EH (cell line): ENCODE measurements at places on chromosomes 12 and 14.

DNA sequence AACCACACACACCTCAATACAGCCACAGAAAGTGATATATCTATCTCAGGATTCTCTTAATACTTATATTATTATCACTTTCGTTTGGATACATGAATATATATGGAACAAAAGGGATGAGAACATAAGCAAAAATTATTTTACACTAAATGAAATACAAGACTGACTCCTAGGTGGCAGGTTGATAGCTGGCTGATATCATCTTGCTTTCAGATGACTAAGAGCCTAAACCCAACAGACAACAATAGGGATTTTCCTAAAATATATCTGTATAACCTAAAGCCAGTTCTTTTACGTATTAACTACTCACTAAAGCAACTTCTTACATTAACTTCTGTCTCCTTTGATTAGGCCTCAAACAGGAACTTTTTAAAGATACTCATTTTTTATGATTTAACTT, 65.1 kb downstream of the BAZ1A start:
- no peak for DNase-seq

- no peak for DNase-seq
These were observed 72.2 kb downstream of the EID3 start for GRCh38 chr12:104375775-104376174.

DNA sequence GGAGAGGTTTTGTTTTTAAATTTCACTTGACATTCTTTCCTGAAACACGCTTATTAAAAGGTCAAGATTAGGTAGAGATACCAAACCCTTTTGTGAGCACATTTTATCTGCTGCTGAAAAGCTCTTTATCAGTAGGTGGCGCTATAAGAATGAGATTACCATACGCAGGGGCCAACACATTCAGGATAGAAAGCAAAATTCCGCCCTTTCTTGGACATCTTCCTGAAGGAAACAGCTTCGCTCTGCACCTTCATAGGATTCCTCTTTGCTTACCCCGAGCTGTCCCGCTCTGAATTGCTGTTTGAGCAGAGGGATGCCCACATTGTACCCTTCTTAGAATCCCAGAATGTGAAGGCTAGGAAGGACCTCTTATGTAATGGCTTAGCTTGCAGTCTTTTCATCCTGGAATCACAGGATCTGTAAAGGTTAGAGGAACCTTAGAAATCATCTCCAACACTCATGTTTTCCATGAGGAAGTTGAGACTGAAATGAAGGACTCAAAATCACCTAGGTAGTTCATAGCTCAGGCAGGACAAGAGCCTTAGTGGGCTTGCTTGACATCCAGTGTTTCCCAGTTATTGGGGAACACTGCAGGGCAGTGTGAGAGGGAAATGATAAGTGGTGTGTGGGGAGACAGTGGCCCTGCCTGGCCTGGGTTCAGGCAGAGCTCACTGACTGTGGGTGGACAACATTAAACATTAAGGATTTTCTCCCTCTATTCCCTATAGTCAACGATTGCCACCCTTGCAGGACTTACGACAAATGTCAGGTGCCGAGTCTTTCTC, 38.7 kb upstream of the CRY1 start:
- peak; percentile 68 for DNase-seq

DNA sequence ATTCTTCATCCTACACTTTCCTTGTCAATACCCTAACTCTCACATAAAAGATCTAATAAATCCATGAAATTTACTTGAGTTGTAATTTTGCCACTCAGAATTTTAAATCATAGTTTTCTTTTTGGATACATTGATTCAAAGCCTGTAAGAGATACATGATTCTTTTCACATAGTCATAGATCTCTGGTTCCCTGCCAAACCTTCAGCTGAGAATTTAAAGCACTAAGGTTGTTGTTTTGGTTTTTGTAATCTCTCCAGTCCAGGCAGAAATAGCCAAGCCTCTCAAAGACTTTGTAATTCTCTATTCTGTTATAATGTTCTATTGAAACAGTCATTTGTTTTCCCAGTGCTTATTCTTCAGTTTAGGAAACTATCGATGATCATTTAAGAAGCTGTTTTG, 273.9 kb downstream of the TRHDE start:
- peak; percentile 40 for DNase-seq

GRCh38 chr12:56081393-56082347, 1.7 kb downstream of the ERBB3 start:
- DNase-seq = no peak

GRCh38 chr12:108112832-108113556, 16.1 kb upstream of the WSCD2 start:
- DNase-seq = no peak

GRCh38 chr14:53183611-53184010, 30.5 kb upstream of the DDHD1 start:
- DNase-seq = peak; percentile 62

GRCh38 chr12:122834104-122834920, 945 bp upstream of the HIP1R start:
- DNase-seq = peak; percentile 55

DNA sequence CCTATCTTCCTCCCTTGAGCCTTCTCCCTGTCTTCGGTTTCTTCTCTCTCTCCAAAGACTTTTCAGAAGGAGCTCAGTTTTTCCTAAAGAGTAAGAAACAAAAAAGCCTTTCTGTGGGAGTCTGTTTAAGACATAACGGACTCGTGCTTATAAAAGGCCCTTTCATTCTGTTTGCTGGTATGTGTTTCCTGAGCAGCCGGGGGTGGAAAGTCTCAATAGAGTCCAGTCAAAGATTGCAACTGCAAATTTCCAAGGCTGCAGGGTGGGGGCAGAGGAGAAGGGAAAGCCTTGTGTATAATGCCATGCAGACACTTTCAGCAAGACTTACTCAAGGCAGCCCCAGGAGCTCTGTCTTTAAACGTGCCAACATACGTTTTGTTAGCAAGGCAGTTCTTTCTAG, 62.2 kb downstream of the GNG2 start:
- DNase-seq = no peak

DNA sequence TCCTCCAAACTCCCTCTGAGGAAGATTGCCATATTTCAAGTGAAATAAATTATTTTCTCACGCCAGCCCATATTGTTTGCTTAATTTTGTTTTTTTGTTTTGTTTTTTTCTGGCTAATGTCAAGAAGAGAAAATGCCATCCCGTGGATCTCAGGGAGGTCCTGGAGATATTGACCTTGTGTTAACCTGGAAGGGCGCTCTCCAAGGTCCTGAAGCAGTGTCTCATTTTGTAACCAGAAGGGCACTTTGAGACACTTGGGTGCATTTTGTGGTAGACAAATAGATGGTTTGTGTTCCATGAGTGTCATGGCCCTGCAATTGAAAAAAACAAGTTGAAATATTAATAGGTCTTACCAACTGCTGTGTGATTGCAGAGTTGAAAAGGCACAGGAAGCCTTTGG, 268.9 kb downstream of the SUDS3 start:
- DNase-seq = peak; percentile 1
